Neural crest cell (in vitro differentiated cells): ENCODE measurements at places on chromosomes 1 and 21.

DNA sequence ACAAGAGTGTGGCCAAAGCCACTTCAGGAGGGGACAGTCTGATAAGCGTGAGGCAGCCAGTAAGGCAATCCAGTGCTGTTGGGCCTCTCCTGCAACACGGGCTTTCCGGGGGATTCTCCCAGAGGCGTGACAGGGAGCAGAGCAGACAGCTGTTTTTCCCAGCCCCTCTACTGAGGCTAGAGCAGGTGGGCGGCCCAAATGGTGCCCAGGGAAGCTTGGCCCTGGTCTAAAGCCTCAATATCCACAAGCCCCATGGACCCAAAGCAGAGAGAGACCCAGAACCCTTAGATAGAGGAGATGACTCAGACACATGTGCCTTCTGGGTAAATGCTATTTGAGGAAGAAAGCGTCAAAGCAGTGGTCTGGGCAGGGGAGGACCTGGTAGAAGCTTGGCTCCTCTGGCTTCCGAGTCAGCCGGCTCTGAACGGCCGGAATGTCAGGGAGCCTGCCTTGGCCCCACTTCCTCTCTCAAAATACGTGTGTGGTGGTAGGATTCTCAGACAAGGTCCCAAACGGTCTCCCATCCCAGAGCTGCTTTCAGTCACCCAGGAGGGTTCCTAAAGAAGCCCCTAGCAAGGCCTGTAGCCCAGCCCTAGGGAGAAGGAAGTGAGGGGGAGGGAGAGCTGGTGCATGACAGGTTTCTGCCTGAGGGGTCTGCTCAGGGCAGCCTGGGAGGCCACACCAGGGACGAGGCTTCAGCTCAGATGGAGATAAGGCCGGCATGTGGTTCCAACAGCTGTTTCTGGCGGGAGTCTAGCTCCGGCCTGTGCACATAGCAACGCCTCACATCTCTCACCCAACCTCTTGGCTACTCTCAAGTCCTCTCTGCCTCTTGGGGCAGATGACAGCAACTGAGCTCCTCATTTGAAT is 28.8 kb downstream of the PIK3C2B start:
- no peak for DNase-seq

DNA sequence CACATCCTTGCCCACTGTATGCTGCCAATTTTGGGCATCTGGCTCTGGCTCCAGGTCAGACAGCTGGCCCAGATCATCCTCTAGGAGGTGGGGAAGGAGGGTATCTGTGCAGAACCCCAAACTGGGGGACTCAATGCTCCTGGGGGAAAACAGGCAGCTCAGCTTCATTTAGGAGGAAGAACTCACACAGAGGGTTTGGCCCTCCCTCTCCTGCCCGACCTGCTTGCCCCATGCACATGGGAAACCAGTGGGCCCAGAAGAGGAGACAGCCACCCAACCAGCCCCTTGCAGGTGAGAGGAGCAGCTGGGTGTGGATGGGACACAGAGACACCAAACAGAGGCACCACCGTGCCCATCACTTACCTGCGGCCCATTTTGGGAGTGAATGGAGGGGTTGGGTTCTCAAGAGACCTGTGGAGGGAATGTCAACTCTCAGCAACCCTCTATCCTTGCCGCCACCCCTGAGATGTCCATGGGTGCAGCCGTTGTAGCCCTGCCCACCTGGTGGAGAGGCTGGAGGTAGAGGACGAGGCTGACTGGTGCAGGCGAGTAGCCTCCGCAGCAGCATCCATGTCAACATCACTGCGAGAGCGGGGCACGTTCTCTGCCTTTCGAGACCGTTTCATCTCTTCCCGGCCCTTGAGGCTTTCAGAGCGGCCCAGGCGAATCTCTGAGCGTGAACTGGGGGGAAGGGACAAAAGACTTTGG is 27.5 kb downstream of the LRRC71 start:
- no peak for DNase-seq

- no peak for DNase-seq
Observed at GRCh38 chr1:164560121-164560541, 1.1 kb downstream of the PBX1 start.

- no peak for DNase-seq
Observed at GRCh38 chr1:156128654-156129597, 14.4 kb downstream of the LMNA start.

- no peak for DNase-seq
Observed at GRCh38 chr1:88311265-88311664, 372.8 kb upstream of the PKN2 start.

DNA sequence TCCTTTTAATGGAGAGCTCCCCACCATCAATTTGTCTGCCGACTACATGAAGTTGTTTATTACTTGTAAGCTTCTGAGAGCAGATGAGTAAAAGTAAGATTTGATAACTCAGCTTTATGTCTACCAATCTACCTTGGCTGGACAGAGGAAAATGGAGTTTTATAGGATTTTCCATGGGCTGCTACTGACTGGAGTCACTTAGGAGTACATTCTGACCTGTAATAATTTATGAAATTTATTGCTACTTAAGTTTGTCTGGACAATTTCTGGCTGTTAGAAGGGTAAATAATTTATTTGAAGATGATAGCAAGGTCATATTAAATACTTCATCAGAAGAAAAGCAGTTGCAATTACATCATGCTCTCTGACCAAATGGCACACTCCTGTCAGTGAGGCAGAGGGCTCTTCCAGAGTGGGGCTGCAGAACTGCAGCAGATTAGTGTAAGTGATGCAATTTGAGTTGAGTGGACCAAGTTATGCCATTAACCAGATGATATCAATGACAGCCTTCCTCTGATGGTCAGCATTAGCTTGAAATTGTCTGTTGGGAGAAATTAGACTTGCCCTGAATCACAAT is 736.7 kb upstream of the PTBP2 start:
- no peak for DNase-seq

DNA sequence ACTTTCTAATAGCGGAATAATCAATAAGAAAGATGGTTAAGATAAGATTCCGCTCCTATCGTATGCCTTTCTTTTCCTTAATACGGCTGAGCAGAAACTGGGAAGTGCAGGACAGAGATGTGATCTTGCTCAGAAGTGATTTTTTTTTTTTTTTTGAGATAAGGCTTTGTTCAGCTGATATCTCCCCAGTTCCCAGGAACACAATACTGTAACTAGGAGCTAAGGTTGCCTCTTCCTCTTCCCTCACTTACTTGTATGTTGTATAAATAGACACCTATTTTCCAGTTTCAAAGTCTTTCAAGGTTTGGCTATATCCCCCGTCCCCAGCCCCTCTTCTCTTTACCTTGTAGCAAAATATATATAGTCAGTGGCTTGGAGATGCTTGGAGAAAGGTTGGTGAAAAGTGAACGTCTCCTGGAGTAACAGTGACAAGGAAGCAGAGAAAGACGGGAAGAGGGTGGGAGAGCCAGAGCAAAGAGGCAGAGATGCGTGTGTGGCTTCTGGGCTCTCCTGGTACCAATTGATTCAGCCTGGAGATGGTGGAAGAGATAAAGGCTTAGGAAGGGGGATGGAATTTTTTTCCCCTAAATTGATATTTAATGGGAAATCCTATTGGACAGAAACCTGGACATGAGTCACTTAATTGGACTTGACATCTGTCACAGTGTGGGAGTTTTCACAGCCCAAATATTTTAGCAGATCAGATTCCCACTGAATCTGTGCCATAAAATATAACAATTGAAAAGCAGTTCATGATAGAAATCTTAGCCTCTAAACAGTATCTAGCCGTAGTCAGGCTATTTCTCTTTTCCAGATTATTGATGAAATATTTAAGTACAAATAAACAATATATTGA is at the start of gene NHLH2:
Gene NHLH2 (minus strand): TSS at position 522 of the 856 bp plus-strand sequence. CDS start 2,754 bp downstream, outside the sequence.
- no peak for DNase-seq

GRCh38 chr1:228198977-228199590 is 8.8 kb upstream of the OBSCN start:
- DNase-seq = no peak

- no peak for DNase-seq
Observed at GRCh38 chr1:155093911-155094621, 15.4 kb downstream of the EFNA3 start.
